ENCODE measurements at places on chromosomes 11 and 22. TPM values are rescaled to one million over a fixed set of nuclear protein-coding genes. Genes with fewer than 3 reads are reported as not detected.
A peak's percentile ranks its signal among the peaks of the same experiment; 100 is the strongest.

GRCh38 chr22:26276529-26277160 lies 107.4 kb downstream of the SEZ6L start:
- DNase-seq = no peak

DNA sequence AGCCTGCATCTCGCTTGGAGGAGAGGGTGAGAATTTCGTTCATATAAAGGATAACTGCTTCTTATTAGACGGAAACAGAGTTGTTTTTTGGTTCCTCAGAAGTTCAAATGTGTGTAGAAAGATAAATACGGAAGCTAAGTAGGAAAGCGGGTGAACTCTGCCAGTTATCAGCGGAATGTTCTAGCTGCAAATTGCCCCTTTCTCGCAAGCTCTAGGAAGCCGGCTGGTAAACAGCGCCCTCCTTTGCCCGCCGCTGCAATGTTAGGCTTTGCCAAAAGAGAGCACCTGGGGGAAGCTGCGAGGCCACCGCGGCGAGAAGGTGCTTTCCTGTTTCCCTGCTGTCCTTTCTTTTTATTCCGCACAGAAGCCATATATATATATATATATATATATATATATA lies 67.0 kb downstream of the IGLL5 start:
- no peak for DNase-seq

DNA sequence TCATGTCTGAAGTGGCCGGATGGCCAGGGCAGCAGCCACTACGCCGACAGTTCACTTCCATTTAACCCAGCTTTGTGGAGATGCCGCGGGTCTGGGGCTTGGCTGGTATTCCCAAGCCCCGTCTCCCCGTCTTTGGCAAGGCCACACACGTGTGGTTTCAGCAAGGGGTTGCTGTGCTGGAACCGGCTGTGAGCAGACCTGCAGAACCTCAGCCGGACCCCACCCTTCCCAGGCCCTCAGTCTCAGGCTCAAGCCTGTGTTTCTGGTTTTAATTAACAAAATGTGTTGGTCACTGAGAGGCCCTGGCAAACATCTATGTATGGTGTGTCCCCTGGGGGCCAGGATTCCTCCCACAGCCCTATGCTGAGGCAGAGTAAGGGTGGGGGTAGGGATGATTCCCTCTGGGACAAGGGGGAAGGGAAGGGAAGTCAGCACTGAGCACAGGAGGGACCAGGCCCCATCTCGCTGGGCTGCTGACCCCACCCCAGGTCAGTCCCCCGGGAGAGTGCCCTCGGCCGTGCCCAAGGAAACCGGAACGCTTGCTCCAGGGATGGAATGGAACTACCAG lies 9.3 kb downstream of the OSBPL5 start:
- peak; percentile 16 for DNase-seq

- no peak for DNase-seq
Observed at GRCh38 chr11:112610494-112610893, 349.8 kb upstream of the PLET1 start.

GRCh38 chr11:128689948-128690664 lies 3.8 kb upstream of the FLI1 start:
- DNase-seq = no peak

DNA sequence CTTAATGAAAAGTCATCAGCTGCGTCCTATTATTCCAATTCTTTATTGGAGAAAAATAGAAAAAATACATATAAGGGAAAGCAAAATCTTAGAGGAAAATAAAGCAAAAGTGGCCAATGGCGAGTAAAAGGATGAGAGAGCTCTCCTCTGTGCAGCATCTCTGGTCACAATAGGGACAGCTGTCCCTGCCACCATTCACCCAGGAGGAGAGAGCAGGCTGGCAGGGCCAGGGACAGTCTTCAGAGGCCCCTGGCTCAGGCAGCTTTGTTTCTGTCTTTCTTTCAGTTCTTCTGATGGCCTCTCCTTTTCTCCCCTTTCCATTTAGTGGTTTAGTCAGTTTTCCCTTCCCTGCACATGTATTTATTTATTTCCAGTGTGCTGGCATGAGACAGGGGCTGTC lies 941.3 kb downstream of the NTM start:
- DNase-seq = no peak

- no peak for DNase-seq
Observed at GRCh38 chr11:42234451-42234951, 775.0 kb upstream of the LRRC4C start.

DNA sequence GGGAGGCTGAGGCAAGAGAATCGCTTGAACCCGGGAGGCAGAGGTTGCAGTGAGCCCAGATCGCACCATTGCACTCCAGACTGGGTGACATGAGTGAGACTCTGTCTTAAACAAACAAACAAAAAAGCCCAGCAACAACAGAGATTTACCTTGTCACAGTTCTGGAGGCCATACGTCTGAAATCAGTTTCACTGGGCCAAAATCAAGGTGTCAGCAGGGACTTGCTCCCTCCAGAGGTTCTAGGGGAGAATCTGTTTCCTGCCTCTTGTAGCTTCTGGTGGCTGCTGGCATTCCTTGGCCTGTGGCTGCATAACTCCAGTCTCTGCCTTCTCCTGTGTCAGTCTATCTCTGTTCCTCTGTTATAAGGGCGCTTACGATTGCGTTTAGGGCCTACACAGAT lies 1.5 kb downstream of the DDX10 start:
- no peak for DNase-seq

- no peak for DNase-seq
Observed at GRCh38 chr11:64998141-64998540, 1.4 kb upstream of the BATF2 start.

DNA sequence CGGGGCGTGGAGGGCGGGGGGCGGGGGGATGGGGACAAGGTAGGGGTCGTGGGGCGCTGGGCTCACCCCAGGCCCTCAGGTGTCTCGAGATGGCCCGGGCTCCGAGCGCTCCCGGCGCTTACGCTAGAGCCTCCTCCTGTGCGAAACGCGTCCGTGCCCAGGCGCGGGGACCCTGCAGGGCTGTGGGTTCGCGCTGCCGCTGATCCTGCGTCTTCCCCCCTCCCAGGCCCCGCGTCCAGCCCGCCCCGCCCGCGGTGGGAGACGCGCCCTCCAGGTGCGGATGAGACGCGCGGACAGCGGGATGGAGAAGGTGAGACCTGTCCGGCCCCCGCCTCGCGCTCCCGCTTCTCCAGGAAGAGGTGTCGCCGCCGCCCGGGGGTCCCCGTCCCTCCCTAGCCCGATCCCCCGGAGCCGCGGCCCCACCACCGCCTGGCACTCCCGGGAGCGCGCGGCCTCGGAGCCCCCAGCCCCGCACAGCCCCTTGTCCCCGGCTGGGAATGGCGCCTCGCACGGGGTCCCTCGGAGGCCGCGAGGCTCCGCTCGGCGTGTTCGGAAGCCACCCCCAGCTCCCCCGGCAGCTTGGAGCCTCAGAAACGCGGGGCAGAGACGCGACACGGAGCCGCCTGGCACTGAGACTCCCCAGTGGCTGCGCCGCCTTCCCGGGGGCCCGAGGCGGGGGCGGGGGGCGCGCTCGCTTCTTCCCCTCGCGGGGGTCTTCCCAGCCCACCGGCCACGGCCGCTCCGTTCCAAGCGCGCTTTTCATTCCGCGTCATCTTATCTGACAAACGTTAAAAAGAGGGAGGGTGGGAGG lies 27.6 kb upstream of the TOLLIP start:
- peak; percentile 58 for DNase-seq

- DNase-seq = no peak
Observed at GRCh38 chr11:84249344-84250135, 963.4 kb upstream of the CCDC90B start.

GRCh38 chr22:49703990-49704344 lies 123.7 kb downstream of the BRD1 start:
- no peak for DNase-seq

GRCh38 chr11:70498171-70498571 lies 99.8 kb downstream of the CTTN start:
- no peak for DNase-seq

DNA sequence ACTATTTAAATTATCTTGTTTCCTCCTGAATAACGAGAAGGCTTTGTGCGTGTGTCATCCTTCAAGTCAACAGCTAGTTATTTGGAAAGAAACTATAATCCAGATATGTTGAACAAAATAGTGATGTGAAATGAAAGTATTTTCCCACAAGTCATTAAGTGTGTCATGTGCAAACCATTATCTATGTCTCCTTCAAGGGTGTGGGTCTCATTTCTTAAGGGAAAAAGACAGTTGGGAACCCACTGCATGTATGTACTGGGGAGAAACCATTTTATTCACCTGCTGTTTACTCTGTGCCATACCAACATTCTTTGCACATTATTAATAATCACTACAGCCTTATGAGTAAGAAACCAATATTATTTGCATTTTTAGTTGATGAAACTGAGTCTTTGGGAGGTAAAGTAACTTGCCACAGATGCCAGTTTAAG lies 145.3 kb upstream of the CTSC start:
- no peak for DNase-seq

- DNase-seq = no peak
Observed at GRCh38 chr22:40345815-40346184, 500 bp upstream of the ADSL start.

DNA sequence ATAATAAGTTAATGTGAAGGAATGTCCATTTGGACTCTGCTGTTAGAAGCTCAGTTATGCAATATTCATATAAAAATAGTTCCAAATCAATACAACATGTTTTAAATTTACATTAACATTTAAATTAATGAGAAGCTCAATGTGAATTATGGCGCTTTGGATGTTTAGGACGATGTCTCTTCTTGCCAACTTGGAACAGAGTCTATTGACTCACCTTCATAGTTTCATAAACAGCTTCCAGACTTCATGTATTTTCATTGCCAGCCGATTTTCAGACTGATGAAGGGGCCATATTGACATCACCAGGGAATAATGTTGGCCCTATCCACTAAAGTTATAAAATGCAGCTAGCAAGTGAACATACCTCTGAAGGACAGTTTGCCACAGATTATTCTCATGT lies 1136.2 kb downstream of the LRRC4C start:
- no peak for DNase-seq

DNA sequence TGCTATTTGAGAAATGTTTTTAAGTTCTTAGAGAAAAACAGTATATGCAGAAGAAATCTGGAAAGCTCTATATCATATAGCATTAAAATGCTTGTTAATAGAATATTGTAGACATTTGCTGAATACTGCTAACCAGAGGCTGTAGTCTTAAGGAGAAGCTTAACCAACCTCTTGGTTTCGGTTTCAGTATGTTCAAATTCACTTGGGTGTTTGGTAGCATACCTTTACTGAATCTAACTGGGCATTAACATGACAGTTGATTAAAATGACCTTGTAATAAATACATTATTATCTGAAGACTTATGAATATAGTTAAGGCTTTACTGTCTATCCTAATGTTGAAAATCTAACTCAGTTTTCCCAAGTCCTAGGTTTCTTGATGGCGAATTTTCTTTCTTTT lies 5.4 kb downstream of the PCF11 start:
- DNase-seq = no peak

GRCh38 chr22:43777286-43777685 lies 34.8 kb downstream of the EFCAB6 start:
- DNase-seq = no peak

- DNase-seq = no peak
Observed at GRCh38 chr22:19788661-19789225, 28.2 kb downstream of the TBX1 start.

GRCh38 chr22:48098921-48099245 lies 1336.4 kb downstream of the TBC1D22A start:
- DNase-seq = no peak

OTOG gene
- total RNA-seq = not detected

DERL3 gene
- 1.8 TPM for total RNA-seq

PKP3 gene
- total RNA-seq = 56.8 TPM

TOLLIP gene
- total RNA-seq = 54.9 TPM

GAL3ST1 gene
- 1.8 TPM for total RNA-seq

KREMEN1 gene
- total RNA-seq = 22.6 TPM

LRRN4CL gene
- 30.4 TPM for total RNA-seq

MN1 gene
- total RNA-seq = 10.6 TPM

SELENOM gene
- 678 TPM for total RNA-seq
